ENCODE measurements at places on chromosomes 13 and 19. TPM values are rescaled to one million over a fixed set of nuclear protein-coding genes. Genes with fewer than 3 reads are reported as not detected.

DNA sequence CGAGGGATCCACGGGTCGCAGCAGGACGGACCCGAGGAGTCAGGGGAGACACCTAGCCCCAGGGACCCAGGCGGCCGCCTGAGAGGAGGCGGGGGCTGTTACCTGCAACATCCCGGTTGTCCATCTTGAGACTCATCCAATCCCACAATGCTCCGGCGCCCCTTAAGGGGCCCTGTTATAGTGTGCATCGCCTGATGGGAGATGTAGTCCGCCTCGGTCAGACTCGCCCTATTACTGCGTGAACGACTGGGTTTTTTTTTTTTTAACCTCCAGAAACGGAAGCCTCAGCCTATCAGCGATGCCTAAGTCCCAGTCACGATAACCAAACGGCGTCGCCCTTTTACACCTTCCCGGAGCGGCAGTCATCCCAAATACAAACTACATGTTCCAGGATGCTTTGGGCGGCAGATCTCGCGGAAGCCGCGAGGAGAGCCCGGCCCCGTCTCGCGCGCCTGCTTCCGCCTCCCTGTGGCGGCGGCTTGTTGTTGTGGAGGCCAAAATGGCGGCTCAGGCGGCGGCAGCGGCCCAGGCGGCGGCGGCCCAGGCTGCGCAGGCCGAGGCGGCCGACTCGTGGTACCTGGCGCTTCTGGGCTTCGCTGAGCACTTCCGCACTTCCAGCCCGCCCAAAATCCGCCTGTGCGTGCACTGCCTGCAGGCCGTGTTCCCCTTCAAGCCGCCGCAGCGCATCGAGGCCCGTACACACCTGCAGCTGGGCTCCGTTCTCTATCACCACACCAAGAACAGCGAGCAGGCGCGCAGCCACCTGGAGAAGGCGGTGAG is at the start of the genes MAU2 and SUGP1:
Gene MAU2, plus strand, starts transcription at position 469 of the 780 bp plus-strand sequence. Its CDS starts 31 bp downstream, at position 500.
Gene SUGP1, minus strand, starts transcription at position 149 of the 780 bp plus-strand sequence. Its CDS starts 13 bp downstream, at position 136.
- peak; percentile 85 for DNase-seq

DNA sequence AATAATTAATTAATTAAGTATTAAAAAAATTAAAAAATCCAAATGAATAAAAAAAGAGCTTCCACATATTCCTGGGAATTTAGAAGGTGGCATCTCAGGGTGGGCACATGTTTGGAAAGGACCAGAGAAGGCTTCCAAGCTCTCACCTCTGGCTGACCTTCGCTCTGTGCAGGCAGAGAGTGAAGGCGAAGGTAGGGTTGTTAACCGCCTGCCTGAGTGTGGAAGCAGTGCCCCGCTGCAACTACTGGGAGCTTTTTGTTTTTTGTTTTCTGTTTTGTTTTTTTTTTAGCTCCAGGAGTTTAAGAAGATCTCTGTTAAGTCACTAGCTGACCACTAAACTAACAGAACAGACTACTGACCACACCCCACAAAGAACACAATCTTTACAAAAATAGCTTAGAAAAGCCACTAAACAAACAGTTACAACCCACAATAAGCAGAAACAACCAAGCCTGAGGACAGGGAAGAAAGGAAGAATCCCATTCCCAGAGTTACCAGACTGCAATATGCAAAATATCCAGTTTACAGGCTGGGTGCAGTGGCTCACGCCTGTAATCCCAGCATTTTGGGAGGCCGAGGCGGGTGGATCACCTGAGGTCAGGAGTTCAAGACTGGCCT is 11.4 kb downstream of the ZNF541 start:
- no peak for DNase-seq

DNA sequence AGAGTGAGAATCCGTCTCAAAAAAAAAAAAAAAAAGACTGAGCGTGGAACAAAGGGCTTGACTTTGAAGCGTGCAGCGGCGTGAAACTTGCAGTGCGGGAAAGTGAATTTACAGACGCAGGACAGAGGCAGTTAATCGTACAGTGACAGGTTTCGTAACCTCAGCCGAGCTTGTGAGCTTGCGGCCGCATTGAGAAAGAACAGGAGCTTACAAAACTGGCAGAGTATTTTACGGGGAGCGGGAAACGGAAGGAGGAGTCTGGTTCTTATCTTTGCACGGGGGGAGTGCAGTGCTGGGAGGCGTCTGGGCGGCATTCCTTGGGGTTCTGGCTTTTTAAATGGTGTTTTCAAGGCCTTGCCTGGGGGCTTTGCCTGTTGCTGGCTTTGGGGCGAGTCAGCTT is 6.0 kb upstream of the BSG start:
- no peak for DNase-seq

DNA sequence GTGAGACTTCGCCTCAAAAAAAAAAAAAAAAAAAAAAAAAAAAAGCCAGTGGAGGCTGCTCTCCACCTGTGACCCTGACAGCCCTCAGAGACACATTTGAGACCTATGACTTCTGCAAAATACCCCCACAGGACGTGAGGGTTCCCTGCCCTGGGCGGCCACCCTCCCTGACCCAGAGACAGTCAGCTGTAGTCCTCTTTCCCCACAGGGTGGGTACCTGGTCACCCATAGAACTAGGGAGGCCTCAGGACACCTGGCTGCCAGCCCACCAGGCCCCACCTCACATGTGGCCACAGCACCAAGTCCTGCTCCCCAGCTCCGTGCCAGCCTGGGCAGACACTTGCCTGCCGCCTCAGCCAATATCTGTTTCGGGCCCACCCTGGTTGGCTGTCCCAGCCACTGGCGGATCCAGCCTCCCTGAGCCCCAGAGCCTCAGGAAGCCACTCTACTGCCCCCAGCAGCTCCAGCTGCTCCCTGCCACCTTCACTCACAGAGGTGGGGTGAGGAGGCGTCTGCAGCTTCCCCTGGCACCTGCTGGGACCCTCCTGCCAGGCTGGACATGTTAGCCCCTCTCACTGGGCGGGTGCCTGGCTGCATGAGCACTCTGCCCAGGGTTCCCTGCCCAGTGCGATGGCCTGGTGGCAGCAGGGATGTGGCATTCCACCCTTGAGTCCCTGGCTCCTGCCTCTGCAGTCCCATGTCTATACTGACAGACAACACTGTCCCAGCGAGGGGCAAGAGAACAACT is 6.9 kb downstream of the MKNK2 start:
- no peak for DNase-seq

LAIR1 gene
- total RNA-seq, result 4.7 TPM

DNA sequence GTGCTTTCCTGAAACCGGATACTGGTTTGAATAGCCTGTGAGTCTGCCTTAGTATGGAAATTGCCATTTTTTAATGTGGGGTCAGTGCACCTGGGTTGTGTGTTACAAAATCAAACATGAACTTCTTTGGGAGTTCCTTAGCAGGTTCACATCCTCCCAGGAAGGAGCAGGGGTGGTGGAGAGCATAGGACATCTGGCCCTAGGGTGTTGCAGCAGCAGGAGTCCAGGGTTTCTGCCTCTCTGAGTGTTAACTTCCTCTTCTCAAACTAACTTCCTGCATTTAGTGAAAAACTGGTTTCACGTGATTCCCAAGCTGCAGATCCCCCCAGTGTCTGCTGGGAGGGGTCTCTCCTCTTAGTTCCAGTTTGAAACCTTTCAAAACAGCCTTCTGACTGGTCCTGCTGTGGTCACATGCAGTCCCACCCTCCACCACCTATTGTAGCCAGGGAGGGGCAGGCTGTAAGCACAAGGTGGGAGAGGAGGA is 7.2 kb downstream of the RNASEH2B start:
- no peak for DNase-seq

GRCh38 chr13:28624707-28625432 is 34.1 kb upstream of the POMP start:
- no peak for DNase-seq

DNA sequence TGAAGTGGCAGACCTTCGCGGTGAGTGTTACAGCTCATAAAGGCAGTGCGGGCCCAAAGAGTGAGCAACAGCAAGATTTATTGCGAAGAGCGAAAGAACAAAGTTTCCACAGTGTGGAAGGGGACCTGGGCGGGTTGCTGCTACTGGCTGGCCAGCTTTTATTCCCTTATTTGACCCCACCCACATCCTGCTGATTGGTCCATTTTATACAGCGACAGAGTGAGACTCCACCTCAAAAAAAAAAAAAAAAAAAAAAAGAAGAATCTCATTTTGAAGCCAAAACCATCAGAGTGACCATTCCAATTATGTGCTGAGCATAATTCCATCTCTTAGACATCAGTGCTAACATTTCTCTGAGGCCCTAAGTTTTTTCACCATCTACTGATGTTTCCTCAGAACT is 1.9 kb upstream of the ZNF552 start:
- DNase-seq, result no peak

HSPBP1 gene
- 121 TPM for total RNA-seq

DNA sequence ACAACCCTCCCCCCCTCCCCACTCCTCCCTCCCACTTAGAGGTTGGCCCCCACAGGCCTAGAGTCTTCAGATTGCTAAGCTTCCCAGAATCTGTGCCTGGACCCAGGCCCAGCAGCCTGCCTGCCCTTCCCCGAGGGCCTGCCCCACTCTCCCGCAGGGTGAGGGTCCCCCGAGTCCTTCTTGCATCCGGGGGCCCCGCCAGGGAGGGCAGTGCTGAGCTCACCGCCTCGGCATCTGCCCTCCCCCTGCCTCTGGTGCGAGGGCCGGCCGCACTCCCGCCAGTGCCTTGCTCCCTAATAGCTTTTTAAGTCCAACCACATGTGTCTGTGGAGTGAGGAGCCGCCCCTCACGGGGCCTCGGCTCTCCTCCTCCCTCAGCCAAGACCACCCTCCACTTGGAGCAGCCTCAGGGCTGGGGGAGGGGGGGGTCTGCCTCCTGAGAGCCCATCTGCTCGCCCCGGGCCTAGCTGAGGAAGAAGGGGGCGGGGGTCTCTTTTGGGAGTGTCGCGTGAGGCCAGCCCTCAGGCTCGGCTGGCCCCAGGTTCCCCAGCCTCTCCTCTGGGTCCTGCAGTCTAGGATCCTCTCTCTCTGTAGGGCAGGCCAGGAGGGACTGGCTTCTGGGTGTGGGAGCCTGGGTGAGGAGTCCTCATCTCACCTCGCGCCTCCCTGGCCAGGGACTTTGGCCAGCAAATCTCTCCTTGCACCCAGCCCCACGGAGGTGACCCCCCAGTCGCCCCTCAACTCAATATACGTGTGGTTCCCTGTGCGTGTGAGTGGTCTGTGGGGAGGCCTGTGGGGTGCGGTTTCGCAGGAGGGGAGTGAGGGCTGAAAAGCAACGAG is 47.2 kb downstream of the LYL1 start:
- DNase-seq, result no peak

DNA sequence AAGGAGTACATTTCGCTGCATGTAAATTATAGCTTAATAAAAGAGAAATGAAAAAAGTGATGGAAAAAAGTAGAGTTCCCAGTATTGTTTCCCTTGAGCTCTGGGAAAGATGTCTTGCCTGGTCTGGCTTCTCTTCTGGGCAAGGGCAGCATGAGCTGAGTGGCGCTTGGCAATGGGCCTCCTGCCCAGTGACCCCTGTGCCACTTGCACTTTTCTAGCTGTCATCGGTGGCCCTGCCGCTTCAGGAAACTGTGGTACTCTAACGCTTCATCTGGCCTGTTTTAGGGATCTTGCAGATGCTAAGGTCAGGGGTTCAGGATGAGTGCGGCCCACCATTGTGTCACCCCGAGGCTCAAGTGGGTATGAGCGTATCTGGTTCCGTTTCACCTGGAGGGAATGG is 161.4 kb downstream of the MTUS2 start:
- DNase-seq, result no peak

RB1 gene
- total RNA-seq, result 27.8 TPM

DNA sequence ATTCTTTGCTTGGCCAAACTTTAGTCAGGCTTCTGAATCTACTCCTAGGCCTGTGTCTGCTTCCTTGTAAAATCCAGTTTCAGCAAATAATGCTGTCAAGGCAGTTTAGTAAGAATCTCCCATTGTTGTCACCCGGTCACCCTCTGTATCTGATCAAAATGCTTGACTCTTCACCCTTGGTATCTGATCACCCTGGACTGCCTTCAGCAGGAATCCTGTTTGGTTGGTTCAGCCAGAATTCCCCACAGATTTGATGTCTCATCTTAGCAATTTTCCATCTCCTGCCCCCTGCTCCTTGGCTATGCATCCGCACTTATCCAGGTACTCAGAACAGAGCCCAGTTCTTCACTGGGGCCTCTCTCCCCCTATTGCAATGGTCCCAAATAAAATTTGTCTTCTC is 172.4 kb upstream of the UBL3 start:
- DNase-seq, result no peak

Data from activated T-cell treated with anti-CD3 and anti-CD28 coated beads, Interleukin-2, amount 50 U/mL, for 4 hours (primary cell).